ENCODE measurements at places on chromosomes 5 and 9. TPM values are rescaled to one million over a fixed set of nuclear protein-coding genes. Genes with fewer than 3 reads are reported as not detected.

- no peak for DNase-seq
Measured at GRCh38 chr5:161302559-161302958, 244.0 kb downstream of the GABRB2 start.

CYSRT1 gene
- 0.67 TPM for total RNA-seq

DNA sequence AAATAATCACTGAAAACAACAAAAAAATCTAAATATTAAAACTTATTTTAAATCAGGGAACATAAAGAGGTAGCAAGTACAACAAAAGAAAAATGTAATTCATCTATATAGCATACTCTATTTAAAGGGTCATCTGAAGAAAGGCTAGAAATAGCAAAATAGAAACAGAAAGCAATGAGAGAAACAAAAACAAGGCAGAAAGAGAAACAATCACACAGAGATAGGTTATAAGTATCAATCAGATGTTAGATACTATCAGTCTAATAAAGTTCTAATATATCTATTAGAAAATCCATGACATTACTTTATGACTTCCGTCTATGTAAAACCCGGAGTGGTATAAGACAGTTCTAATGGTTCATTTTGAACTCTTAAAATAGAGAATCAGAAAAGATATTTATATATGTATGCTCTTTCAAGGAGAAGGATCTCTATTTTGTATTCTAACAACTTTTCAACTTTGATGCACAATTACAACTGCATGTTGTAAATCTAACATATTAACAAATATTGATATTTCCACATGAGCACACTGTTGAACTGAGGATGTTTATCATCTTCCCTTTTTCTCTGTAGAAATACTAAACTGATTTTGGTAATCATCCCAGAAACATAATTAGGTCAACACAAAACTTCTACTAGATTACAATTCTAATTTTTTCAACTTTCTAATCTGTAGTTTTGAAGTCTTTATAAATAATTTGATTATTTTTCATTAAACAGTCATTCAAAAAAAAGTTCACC is 15.8 kb downstream of the RICTOR start:
- no peak for DNase-seq

DNA sequence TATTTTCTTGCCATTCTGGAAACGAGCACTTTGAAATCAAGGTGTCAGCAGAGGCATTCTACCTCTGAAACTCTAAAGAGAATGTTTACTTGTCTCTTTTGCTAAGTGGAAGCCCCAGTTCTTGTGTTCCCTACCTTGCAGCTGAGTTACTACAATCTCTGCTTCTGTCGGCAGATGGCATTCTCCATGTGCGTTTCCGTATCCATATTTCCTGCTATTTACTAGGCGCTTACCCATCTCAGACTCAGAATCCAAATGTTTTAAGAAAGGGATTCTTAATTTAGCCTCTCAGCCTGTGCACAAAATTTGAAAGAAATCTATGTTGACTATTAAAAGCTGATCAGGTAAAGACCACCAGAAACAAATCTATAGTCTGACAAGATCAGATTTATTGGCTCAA is 221.3 kb upstream of the FTMT start:
- no peak for DNase-seq

CRB2 gene
- 0.05 TPM for total RNA-seq

GRCh38 chr5:100771181-100771580 is 131.9 kb downstream of the ST8SIA4 start:
- no peak for DNase-seq

SLC34A1 gene
- total RNA-seq: not detected

DNA sequence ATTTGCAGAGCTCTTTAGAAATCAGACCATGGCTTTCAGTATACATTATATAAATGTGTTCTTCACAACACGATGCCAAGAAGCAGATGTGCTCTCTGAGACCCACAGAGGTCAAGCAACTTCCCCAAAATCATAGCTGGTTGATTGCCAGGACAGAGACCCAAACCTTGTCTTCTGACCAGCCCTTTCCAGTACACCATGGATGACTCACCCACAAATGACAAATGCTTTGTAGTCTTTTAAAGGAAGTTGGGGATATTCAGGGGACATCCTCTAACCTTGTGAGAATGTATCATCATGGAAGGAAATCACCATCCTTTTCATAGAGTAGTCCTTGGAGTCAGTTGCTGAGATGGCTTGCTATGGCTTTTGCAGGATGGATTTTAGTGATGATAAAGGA is 30.1 kb downstream of the ZNF462 start:
- no peak for DNase-seq

SECISBP2 gene
- 17.7 TPM for total RNA-seq

Measured in Panc1 (cell line).